ENCODE measurements at places on chromosomes 3 and 15.

GRCh38 chr3:141941093-141941492 lies 64.7 kb downstream of the ATP1B3 start:
- DNase-seq: no peak

- no peak for DNase-seq
Observed at GRCh38 chr3:48397767-48398681, 26.0 kb downstream of the FBXW12 start.

GRCh38 chr3:194313560-194314387 lies 37.4 kb downstream of the CPN2 start:
- no peak for DNase-seq

DNA sequence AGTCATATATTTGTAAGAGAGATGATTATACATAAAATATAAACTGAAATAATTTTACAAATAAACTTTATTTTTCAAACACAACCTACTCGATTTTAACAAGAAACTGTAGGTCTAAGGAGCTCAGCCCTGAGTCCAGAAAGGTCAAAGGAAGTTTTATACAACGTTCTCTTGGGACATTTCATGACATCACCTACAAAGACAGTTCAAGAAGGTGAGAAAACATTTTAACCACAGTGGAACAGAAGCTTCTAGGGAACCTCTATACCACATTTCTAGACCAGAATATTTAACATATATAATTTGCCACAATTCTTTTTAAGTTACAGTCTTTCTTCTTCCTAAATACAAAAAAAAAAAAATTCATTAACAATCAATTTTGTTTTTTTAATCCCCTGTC lies 40.1 kb downstream of the CBLB start:
- no peak for DNase-seq

GRCh38 chr15:40428185-40428584 lies 12.6 kb upstream of the BAHD1 start:
- DNase-seq: no peak
